IMR-90 (cell line): ENCODE measurements at places on chromosomes 7 and 10. TPM values are rescaled to one million over a fixed set of nuclear protein-coding genes. Genes with fewer than 3 reads are reported as not detected.

The ZNF680 gene
- 1.2 and 1.5 TPM in 2 replicates for polyA plus RNA-seq

The CDHR3 gene
- polyA plus RNA-seq, result 0.96 and 1.3 TPM in 2 replicates

The CRTAC1 gene
- not detected in 2 replicates for polyA plus RNA-seq

The VWC2 gene
- not detected in 2 replicates for polyA plus RNA-seq

The HOXA6 gene
- polyA plus RNA-seq, result 1.8 and 2.1 TPM in 2 replicates

The VWA2 gene
- polyA plus RNA-seq, result not detected in 2 replicates

DNA sequence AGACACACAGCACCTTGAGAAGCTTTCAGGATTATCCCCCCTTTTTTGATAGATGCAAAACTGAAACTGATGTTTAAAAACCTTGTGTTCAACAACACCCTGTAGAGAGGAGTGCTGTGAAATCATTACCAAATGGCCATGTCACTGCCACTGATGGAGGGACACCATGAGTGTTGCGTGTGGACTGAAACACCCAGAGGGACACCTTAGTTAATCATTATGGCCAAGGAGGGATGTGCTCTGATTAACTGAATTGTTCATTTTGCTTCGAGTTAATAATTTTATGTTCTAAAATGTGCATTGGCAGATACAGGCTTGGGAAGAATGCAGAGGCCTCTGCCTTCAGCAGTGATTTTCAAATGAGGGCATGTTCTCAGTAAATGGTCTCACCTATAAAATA lies 226.0 kb downstream of the KLF6 start:
- DNase-seq, result no peak

DNA sequence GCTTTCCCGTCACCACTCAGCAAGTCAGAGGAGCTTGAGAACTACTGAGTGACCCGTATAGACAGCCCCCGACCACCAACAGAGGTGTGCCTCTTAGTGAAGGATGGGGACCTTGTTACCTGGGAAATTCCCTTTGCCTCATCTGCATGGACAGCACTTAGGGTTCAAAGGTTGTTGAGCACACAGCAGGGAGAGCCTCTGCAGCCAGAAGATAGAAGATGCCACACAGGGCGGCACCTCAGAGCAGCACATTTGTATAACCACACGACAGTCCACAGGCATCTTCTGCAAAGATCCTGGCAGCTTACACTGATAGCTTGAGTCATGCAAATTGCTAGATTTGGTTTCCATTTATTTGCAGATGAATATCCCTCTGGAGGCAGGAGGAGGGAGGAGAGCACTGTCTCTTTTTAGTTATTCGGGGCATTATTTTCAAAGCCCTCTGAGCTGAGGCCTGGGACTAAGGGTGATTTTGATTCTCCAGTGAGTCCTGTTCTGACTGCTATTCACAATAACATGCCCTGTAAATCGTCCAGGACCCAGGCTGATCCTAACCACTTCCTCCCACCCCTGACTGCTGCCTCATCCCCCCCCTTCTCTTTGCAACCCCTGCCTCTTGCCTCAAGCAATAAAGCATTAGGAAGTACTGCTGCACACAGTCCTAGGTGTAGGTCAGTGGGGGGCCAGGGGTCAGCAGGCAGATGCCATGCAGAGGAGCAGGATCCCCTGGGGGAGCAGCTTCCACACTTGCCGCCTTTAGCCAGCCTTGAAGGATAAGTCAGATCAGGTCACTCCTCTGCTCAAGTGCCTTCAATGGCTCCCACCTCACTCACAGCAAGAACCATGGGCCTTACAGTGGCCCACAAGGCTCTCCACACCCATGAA lies 24.6 kb upstream of the INMT start:
- DNase-seq, result peak; percentile 15

- DNase-seq, result no peak
Measured at GRCh38 chr7:138167869-138168296, 91.6 kb downstream of the AKR1D1 start.

DNA sequence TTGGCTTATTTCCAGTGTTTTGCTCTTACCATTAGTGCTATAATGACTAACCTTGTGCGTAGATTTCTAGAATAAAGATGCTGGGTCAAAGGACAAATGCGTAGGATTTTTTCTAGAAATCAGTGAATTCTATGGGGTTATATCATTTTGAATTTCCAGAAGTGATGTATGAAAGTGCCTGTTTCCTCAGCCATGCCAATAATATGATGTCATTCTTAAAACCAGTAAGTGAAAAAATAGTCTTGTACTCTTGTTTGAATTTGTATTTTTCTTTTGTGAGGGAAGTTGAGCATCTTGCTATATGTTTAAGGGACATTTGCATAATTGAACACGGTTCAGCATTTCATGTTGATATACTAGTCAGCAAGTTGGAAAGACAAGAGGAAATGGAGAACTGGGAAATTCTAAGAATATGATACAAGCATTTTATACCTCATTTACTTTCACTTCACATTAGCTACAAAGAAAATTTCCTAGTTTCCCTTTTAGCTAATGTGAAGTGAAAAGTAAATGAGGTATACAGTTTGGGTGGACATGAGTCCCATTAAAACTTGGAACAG lies 3.8 kb upstream of the DNAH11 start:
- no peak for DNase-seq

GRCh38 chr7:29352041-29352440 lies 157.5 kb downstream of the CHN2 start:
- DNase-seq, result no peak

- DNase-seq, result no peak
Measured at GRCh38 chr7:50594734-50595485, 29.7 kb upstream of the DDC start.

DNA sequence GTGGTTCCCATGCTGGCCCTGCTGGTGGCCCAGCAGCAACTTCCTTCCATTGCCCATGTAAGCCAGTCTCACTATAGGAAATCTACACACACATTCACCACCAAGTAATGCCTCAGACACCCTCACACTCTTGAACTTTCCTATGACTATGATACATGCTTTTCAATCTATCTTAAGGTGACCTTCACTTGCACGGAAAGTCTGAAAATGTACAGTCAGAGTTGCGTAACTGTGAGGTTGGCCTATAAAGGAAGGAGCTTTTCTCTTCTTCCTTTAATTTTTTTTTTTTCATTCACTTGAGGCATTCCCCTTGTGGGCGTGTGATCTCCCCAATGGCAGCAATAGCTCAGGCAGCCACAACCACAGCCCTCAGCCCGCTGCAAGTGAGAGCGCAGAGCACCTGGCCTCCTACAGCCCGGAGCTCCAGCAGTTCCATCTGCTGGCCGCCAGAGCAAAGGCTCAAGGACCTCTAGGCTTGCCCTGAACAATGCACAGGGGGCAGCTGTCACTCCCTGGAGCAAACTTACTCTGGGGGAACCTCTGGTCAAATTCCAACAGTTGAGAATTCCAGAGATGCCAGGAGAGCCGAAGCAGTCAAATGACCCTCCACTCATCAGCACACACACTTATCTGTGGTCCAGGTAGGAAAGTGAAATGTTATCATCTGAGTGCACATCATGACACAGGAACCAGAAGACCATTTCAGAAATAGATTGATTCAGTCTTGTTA lies 123.1 kb upstream of the ADO start:
- DNase-seq, result no peak

GRCh38 chr10:97169063-97169462 lies 16.7 kb downstream of the SLIT1 start:
- no peak for DNase-seq

- DNase-seq, result peak; percentile 85
Measured at GRCh38 chr7:818031-818699, 14.1 kb upstream of the SUN1 start.

- no peak for DNase-seq
Measured at GRCh38 chr7:139562961-139563565, 39.6 kb downstream of the CLEC2L start.

DNA sequence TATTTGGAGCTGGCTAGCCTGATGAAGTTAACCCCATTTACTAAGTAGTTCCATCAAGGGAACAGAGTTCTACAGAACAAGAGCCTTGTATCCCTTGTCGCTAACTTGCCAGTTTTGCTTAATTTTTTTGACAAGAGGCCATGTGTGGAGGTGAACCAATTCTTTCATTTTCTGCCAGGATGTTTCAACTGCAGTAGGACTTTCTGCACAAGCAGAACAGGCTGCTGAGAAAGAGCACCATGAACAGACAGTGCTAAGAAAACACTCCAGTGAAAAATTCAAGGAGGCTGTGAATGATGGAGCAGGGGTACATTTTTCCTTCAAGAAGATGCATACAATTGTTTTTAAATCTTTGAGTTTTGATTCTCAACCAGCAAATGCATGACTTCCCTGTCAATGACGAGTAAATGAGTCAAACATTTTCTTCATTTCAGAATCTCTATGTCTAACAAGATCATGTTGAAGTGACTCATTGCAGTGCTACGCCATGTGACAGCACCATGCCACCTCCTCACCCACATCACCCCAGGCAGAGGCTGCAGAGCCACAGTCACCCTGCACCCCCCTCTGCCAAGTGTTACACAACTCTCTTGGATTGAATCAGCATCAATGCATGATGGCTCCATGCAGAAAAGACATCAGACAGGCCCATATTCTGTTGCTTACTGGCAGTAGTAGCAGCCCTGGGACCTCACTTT lies 193.1 kb downstream of the COBL start:
- peak; percentile 79 for DNase-seq

- no peak for DNase-seq
Measured at GRCh38 chr7:94451187-94451586, 56.5 kb downstream of the COL1A2 start.

DNA sequence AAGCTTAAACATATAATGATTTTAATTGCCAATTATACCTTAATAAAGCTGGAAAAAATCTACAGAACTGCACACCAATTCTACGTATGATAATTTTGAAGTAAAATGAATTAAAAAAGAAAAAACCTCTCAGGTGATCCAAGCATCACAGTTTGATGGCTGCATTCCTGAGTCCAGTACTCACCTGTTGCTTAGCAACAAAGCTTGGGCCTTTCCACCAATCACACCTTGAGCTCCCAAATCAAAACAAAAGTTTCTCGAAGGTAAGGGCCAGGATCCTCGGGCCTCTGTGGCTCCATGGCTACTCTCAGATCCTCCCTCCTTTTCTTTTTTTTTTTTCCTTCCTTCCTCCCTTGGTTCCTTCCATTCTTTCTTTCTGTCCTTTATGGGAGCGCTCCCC lies 137.2 kb upstream of the PCBD1 start:
- no peak for DNase-seq

DNA sequence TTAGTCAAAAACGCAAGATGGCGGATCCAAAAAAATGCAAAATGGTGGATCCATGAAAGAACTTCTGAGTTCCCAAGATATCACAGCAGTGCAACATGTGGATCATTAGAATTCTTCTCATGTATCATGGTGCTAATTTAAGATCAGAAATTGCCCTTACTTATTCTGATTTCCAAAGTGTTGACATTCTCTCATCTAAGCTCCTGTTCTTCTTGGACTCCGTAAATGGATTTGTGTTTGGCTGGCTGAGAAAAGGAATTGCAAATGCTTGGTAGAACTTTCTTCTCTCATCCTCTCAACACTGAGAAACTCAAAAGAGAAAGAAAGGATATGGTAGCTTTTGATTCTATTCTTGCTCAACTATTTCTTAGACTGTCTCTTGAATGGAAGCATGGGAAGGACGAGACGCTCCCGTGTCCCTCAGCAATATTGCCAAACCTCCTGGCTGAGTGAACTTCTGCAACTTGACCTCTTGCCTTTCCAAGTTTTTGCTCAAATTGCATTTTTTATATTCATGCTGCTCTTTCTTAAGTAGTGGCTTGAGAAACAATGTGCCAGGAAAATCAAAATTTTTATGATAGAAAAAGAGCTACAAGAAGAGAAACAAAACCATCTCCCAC lies 44.7 kb downstream of the FRMD4A start:
- no peak for DNase-seq
